ENCODE measurements at places on chromosomes 7 and 10.

DNA sequence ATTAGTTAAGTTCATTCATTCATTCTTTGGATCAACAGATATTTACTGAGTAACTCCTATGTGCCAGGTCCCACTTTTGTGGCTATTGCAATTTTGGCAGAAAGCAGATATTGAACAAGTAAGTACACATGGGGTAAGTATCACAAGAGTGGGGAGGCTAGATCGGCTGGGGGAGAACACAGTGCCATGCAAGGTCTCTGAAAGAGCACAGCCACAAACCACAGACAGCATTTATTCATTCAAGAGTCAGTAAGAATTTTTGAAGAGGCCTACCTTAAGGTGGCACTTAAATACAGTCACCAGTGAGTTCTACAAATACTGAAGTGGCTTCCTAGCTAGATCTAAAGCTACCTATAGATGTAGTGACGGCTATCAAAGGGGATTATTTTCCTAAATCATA lies 304.2 kb downstream of the RNLS start:
- no peak for DNase-seq

GRCh38 chr10:92119340-92119739 lies 171.5 kb downstream of the CPEB3 start:
- no peak for DNase-seq

- no peak for DNase-seq
These were observed 78.3 kb upstream of the NRP1 start for GRCh38 chr10:33412653-33413361.

DNA sequence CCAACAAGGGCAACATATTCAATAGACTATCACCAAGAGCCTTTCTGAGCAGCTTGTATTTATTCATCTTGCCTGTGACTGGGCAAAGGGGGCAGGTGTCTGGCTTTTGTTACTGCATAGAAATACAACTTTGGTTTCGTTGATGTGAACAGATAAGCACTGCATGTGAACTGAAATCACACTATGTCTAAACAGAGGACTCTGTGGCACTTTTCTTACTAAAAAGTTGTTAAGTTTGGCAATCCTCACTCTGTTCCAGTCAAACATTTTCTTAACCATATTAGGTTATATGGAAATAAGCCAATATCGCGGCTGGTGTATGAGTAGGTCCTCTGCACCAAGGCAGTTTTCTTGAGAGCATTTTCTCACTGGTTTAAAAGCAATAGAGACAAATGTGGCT lies 48.5 kb downstream of the CALD1 start:
- DNase-seq = no peak

DNA sequence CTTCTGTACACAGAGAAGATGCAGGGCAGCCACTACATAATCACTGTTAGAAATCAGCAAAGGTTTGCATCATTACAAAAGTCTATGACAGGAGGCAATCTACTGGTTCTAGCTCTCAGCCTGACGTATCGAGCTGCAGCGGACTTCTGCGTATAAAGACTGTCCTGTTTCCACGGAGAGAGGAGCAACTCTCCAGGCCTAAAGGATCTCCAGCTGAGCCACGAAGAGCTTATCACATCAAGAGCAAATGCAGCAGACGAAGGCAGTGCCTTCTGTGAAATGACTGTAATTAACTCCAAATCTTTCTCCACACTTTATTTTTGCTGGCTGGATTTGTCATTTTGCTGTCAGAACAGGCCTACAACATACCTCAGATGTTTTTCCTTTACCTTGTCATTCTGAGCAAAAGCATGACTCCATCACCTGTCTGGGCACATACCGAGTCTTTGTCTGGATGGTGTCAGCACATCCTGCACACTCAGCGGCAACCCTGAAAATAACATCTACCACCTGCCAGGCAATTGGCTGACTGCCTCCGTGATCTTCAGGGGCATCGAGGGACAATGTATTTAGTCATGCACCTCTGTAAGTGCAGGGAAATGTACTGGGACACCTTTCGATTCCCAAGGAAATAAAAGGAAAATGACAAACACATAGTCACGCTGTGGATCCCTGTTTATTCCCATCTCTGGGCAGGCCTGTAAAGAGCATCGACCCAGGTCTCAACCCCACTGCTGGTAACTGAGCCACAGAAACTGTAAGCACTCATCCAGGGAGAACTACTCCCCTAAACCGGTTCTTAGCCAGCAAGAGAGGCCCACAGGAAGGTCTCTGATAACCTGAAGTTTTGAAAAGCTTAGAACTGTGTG lies 26.3 kb upstream of the SH3PXD2A start:
- DNase-seq = no peak

GRCh38 chr10:32348297-32349198 lies 1.6 kb upstream of the EPC1 start:
- DNase-seq = no peak

- no peak for DNase-seq
These were observed 78.9 kb downstream of the ANK3 start for GRCh38 chr10:60310740-60311139.

- no peak for DNase-seq
These were observed 188.5 kb upstream of the BMPER start for GRCh38 chr7:33716581-33717477.

- no peak for DNase-seq
These were observed 35.3 kb downstream of the AMZ1 start for GRCh38 chr7:2723138-2723850.

- no peak for DNase-seq
These were observed 2.0 kb downstream of the WDR91 start for GRCh38 chr7:135209225-135209834.

DNA sequence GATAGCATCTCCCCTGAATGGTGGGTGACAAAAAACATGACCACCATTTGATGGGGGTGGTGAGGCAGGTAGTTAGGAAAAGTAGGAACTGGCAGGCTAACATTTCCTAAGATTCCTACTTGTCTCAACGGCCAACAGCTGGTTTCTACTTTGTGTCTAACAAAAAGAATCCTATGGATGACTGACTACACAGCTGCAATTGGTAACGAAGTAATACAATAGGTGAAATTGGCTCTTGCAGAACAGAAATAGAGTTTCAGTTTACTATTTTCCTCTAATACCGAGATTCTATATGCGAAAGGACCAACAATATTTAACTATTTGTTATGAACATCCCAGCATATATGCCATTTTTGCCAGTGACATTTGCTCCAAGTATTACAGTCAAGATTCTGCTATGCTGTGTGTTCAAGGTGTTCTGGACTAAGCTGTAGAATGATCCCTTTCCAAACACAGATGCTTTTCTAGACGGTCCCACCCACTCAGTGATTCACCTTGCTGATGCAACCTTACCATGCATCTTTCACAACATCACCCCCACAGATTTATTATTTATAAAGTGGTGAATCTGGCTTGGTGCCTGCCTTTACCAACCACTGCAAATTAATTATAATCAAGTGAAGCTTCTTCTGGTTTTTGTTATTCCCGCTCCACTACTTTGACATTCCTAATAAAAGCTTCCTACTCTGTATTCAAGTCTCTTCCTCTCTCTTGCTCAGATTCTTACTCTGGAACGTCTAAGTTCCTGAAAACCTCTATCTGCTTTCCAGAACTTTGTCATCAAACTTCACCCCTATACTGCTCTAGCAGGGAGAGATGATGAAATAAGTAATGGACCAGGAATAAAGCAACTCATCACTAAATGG lies 16.8 kb downstream of the BBIP1 start:
- DNase-seq = no peak

- no peak for DNase-seq
These were observed 1.8 kb upstream of the WAPL start for GRCh38 chr10:86523348-86523747.

DNA sequence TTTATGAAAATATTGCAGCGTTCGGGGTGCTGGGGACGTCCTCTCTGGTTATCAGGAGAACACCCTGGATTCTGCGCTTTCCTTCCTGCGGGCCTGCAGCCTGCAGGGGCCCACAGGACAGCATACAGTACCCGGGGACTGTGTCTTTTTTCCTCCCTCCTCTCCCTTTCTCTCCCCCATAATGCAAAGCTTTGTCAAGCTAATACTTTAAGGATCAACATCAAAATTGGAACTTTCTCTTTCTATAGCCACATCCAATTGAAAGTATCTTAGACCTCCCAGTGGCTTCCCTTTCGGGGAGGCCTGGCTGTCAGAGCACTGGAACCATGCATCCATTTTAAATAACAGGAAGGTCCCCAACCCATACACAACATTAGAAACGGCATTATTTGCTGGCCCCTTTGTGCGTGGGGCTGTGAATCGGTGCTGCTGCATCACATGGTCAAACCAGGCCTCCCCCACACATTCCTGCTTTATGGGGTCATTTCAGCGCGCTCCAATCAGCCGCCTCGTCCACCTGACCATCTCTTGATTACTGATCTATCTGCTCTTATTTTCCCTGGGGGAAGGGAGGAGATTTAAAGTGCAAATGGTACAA lies 505.1 kb downstream of the DNAJB6 start:
- DNase-seq = no peak

GRCh38 chr7:45173596-45174327 lies 16.2 kb downstream of the RAMP3 start:
- no peak for DNase-seq

- no peak for DNase-seq
These were observed 50.2 kb downstream of the IQUB start for GRCh38 chr7:123484199-123484598.

- DNase-seq = no peak
These were observed 2.7 kb downstream of the CTTNBP2 start for GRCh38 chr7:117870448-117871130.
